Ascending aorta (tissue), 2 donors: ENCODE measurements at places on chromosomes 4 and X.

DNA sequence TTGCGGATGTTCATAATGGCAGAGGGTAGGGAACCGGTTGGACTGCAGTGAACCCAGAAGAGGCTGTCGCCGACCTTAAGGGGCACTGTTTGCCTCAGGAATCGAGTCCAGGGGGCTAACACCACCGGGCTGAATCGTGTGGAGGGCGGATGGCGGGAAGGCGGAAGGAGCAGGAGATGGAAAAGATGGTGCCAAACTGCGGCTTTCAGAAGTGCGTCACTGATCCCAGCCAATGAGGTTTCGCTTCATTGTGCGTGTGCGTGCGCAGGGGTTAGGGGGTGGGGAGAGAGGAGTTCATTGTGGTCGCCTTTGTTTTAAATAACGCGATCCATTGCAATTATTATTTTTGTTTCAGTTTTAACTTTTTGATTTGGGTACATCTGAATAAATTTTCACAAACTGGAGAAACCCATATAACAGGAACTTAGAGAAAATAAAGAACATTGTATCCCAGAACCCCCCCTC lies at the start of gene NAA11:
Gene NAA11, minus strand, starts transcription at position 198 of the 465 bp plus-strand sequence. Its CDS starts 184 bp downstream, at position 14.
- DNase-seq, result no peak

GRCh38 chr4:40845154-40845835 lies 95.5 kb downstream of the NSUN7 start:
- DNase-seq, result no peak

GRCh38 chr4:56665781-56666180 lies 15.3 kb downstream of the HOPX start:
- DNase-seq, result no peak

GRCh38 chr4:141636082-141636770 lies at the start of gene IL15:
IL15 (plus strand) TSS chr4:141636583; CDS start chr4:141719465, 82,882 bp downstream.
- DNase-seq, result peak; percentile 79

GRCh38 chr4:74522251-74522991 lies 77.5 kb downstream of the AREG start:
- no peak for DNase-seq

GRCh38 chrX:87805829-87806490 lies 288.4 kb downstream of the KLHL4 start:
- DNase-seq, result no peak

- no peak for DNase-seq
Observed at GRCh38 chr4:163707873-163708272, 213.4 kb downstream of the TMA16 start.

DNA sequence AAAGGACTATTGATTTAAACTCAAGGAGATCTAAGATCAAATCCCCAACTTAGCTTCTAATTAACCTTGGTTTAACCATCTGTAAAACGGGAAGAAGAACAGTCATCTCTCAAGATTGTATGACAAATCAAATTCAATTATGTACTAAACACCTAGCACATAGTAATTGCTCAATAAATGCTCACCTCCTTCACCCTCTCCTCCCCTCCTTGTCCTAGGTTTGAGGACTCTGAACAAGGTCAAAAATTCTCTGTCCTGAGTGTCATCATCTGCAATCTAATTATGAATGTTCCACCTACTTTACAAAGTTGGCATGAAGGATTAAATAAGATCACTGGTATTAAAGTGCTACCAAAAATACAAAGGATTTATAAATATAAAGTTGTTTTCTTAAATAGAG lies 320.1 kb upstream of the PPARGC1A start:
- no peak for DNase-seq

DNA sequence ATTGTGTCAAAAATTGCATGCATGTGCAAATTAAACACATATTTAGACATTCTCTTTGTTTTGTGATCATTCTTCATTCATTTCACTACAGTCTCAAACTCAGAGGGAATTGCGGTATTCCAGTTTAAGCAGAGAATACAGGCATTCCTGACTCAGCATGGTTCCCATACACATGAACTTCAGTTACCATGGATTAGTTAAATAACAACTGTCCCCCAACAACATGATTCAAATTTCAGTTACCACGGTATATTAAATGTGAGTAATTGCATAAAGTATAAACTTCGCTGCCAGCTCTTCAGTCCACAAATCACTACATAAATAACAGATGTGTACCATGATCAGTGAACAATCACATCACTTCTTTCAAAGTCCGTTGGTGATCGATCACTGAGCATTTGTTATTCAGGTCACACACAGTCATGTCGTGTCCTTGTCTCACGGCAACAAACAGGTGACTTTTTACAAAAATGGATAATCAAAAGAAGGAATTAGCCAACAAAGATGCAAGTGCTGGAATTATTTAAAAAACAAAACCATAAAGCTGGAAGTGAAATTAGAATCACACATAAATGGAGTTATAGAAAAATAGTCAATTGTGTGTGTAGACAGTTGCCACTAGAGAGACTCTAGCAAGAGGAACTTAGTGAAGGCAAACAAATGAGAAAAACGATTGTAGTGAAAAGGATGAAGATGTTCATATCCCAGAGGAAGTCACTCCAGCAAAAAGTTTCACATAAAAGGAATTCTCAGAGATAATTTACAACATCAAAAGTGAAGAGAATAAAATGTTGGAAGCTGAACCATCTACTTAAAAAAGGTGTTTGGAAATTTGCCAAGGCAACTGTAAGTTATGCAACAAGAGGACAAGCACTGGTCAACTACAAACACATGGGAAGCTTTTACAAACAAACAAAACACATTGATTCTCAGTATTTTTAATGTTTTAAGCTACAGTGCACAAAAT lies 138.6 kb upstream of the SMARCAD1 start:
- DNase-seq, result no peak

- no peak for DNase-seq
Observed at GRCh38 chr4:41426539-41426938, 111.4 kb upstream of the LIMCH1 start.

- DNase-seq, result no peak
Observed at GRCh38 chrX:119503484-119503861, 35.2 kb downstream of the SLC25A5 start.

GRCh38 chr4:16035843-16036242 lies 48.0 kb downstream of the PROM1 start:
- DNase-seq, result no peak

GRCh38 chr4:170884969-170885570 lies 795.3 kb upstream of the AADAT start:
- no peak for DNase-seq

DNA sequence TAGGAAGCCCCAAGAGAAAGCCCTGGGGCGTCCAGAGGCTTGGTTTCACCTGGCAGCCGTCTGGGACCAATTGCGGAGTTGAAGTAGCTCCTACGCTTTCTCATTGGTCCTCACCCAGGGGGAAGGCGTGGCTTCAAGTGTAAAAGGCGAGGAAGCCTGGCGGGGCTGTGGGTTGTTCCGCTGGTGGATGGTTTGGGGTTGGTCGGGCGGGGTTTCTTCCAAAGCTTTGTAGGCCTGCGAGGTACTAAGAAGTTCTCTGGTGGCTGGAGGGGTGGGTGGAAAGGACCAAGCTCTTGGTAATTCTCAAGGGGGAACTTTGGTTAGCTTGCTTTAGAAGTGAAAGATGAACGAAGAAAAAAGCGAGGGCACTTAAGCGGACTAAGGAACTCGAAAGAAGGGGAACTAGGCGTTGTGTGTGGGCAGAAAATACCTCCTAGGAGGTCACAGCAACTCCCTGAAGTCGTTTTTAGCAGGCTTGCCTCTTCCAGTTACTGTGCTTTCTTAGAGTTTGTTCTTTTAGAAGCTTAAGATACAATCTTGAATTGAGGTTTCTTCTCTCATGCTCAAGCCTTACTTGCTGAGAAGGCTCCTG lies 36.6 kb downstream of the CCNG2 start:
- DNase-seq, result peak; percentile 28

GRCh38 chrX:103846386-103846785 lies 14.3 kb upstream of the RAB9B start:
- no peak for DNase-seq

GRCh38 chr4:92522356-92522755 lies 218.6 kb downstream of the GRID2 start:
- no peak for DNase-seq

- DNase-seq, result no peak
Observed at GRCh38 chr4:60133375-60133774, 1066.8 kb upstream of the ADGRL3 start.

- no peak for DNase-seq
Observed at GRCh38 chrX:123450222-123450621, 266.1 kb downstream of the GRIA3 start.

- DNase-seq, result no peak
Observed at GRCh38 chr4:2500547-2500946, 31.6 kb downstream of the RNF4 start.

DNA sequence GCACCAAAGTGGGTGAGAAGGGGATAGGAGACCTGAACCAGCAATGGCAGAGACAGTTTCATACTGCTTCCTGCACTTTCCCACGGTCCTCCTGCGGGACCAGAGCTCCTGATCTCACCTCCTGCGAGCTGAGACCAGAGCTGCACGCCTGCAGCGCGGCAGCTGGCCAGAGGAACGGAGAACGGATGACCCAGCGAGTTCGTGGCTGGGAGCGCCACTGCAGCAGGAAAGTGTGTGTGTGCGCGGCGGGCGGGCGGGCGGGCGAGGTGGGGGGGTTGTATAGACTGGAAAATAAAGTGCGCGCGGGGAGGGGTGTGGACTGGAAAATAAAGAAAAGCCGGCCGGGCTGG lies 16.5 kb downstream of the MCF2 start:
- no peak for DNase-seq
